ENCODE measurements at places on chromosomes 6 and 20.

DNA sequence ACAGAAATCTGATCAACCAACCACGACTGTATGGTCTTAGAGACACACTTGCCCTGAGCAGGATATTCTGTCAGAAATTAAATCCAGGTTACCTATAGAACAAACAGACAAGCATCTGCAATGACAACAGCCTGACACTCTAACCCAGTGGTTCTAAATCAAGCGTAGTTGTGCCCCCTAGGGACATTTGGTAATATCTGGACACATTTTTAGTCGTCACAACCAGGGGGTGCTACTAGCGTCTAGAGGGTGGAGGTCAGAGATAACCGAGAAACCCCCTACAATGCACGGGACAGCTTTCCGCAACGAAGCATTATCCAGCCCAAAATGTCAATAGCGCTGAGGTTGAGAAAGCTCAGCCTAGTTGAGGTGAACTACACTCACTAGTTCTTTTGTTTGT is 32.3 kb downstream of the ID4 start:
- DNase-seq, result no peak

GRCh38 chr6:126195625-126196236 is 144.2 kb upstream of the CENPW start:
- DNase-seq, result no peak

- peak; percentile 89 for DNase-seq
These were observed 9.3 kb upstream of the KCNK15 start for GRCh38 chr20:44736170-44737021.

DNA sequence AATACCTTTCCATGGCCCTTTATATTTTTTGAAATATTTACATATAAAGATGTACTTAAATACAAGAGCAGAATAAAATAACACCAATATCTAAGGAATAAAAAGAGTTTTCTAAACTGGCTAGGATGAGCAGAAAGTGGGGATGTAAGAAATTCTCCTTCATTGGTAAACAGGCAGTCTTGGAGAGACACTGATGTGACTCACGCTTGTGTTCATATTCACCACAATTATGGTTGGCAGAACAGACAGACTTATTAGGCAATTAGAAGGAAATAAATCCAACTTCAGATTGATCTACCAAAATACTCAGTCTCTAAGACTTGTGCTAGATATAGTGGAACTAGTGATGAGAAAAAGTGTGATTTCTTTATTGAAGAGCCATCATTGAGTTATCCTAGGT is 463.7 kb downstream of the CDC5L start:
- DNase-seq, result no peak

DNA sequence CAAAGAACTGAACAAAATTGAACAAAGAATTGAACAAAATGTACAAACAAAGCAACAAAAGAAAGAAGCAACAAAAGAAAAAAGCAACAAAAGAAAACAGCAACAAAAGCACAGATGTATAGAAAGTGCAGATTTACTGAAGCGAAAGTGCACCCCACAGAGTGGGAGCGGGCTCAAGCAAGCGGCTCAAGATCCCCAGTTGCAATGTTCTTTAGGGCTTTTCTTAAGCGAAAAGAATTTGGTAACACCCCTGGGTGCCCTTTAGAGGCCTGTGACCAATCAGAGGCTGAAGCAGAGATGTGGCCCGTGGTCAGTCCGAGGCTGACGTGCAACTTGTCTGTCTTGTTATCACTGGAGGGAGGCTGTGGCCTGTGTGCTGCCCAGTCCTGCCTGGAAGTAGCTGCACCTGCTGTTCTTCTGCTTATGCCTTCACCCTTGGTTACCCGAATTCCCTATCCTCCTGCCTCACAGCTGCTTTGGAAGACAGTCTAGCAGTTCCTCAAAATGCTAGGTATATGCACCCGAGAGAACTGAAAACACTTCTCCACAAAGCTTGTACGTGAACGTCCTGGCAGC is 13.2 kb upstream of the KIF25 start:
- no peak for DNase-seq

GRCh38 chr6:148470156-148470555 is 127.5 kb downstream of the SASH1 start:
- DNase-seq, result no peak

DNA sequence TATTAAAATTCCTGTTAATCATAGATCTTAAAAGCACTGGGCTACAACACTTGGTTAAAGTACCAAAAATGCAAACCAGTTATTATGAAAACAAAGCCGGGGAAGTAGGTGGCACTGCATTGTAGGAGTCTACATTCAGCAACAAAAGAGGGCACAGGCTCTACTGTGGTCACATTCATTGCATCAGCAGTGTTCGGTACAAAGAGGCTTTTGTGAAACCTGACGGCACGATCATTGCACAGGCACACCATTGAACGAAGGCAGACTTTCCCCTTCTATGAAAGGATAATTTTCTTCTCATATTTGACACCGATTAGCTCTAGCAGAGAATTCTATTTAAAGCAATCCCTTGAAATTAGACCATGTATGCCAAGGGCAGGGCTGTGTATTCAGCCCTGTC is 44.6 kb upstream of the AGPAT4 start:
- no peak for DNase-seq

DNA sequence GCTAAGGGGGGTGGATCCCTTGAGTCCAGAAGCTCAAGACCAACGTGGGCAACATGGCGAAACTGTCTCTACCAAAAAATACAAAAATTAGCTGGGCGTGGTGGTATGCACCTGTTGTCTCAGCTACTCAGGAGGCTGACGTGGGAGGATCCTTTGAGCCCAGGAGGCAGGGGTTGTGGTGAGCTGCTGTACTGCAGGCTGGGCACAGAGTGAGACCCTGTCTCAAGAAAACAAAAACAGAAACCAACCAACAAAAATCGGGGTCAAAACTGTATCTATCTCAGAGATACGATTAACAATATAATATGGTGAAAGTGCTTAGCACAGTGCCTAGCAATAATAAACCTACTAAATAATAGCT is 20.7 kb upstream of the BCAS1 start:
- no peak for DNase-seq

DNA sequence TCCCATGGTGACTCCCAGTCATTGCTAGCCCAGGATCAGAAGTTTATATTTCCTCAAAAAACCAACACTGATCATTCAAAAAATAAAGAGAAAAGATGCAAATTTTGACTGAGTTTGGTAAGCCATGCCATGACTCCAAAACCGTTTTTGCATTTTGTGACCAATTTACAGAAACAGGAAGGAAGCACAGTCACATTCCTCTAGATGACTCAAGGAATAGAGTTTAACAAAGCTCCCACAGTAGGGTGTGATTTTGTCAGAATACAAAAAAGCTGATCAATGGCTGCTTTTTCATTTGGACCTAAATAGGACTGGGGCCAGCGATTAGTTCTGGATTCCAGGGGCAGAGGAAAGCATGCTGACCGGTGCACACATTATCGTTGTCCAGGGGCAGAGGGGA is 179.4 kb upstream of the AFDN start:
- DNase-seq, result no peak

DNA sequence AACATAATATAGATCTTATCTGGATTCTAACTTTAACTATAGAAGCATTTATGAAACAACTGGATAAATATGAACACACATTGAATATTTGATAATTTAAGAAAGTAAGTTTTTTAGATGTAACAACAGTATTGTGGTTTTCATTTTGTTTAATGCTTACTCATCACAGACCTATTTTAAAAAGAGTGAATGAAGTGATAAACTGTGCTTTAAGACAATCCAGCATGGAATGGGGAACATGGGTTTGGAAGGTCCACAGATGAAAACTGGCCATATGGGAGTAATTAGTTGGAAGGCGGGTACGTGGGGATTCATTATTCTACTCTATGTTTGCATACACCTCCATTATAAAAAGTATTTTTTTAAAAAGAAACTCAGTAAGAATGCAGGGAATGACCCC is 21.2 kb downstream of the EPB41L2 start:
- no peak for DNase-seq

GRCh38 chr6:91447530-91448254 is 860.8 kb upstream of the MAP3K7 start:
- DNase-seq, result no peak

DNA sequence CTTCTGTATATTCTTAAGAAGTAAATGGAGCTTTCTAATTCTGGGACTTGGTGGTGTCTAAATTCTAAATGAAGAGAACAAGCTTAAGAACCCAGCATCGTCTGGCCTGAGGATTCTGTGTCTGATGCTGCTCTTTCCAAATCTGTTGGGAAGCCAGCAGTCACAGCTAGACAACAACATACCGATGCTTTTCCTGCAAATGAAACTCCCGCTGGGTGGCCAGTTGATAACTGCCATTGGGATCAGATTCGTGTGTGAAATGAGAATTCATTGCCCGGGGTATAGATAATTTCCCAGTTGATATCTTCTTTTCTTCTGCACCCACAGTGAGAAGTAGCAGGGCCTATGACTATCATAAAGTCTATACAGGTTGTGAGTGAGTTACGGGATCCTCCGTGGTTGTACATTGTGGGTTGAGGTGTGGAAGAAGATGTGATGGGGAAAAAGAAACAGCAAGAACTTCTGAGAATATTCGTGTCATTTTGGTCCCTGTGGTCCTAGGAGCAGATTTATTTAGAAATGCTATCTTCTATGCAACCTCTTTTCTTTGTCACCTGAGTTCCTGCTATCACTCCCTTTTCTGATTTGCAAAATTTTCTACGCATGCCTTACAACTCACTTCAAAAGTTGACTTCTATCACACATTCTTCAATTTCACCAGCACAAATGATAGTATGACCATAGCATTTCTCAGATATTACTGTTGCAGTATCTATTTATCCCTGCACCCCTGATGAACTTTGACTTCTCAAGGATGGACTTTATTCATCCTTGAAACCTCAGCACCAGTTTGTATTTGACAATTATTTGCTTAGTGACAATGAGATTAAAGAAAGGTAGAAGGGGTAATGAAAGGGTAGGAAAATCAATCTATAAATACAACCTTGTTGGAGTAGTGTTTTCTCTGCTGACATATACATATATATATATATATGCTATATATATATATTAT is 10.4 kb downstream of the NOX3 start:
- no peak for DNase-seq

DNA sequence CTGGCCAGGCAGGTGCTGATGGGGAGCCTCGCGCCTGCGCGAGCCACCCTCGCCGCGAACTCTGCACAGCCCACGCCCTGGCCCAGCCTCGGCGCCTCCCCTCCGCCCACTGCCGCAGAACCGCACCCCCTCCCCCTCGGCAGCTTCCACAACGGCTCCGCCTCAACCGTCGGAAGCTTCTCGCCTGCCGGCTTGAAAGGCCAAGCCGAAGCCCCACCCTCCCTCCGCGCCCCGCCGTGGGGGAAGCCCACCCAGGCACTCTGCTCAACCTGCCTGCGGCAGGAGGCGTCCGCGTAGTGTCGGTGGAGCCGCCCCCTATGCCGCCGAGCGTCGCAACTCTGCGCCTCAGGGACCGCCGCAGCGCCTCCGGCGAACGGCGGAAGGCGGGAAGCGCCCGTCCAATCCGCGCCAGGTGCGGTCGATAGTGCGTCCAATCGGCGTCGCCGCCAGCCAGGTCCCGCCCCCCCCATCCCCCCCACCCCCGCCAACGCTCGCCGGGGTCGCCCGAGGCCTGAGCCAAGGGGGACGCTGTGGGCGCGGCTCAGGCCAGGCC is at the start of gene SYCP2:
Gene SYCP2, minus strand, starts transcription at position 342 of the 553 bp plus-strand sequence. CDS start 11,224 bp downstream, outside the sequence.
- DNase-seq, result no peak

DNA sequence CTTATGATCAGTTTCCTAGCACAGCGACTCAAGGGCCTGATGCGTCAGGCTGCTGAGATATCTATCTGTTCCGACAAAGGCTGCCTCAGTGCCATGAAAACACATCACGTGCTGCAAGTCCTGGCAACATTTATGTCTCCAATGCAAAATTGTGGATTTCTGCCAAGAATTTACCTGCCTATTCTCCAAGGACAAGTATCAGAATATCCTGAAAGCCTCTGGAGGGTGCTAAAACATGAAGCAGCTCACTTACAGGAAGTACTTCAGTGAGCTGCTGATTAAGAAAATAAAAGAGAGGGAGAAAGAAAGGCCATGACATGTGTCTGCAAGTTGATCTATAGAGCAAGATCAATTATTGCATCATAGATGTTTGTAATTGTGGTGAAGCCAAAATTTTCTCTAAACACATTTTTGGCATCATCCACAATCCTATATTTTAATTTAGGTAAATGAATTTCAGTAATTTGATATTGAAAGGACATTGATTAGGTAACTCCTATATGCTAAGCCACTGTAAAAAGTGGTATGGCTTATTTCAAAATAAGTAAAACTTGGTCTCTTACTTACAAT is 25.8 kb upstream of the TPBG start:
- DNase-seq, result no peak

- DNase-seq, result no peak
These were observed 139.1 kb downstream of the AGPAT4 start for GRCh38 chr6:161134550-161135298.

- DNase-seq, result no peak
These were observed 12.8 kb upstream of the FANCE start for GRCh38 chr6:35439308-35439707.

DNA sequence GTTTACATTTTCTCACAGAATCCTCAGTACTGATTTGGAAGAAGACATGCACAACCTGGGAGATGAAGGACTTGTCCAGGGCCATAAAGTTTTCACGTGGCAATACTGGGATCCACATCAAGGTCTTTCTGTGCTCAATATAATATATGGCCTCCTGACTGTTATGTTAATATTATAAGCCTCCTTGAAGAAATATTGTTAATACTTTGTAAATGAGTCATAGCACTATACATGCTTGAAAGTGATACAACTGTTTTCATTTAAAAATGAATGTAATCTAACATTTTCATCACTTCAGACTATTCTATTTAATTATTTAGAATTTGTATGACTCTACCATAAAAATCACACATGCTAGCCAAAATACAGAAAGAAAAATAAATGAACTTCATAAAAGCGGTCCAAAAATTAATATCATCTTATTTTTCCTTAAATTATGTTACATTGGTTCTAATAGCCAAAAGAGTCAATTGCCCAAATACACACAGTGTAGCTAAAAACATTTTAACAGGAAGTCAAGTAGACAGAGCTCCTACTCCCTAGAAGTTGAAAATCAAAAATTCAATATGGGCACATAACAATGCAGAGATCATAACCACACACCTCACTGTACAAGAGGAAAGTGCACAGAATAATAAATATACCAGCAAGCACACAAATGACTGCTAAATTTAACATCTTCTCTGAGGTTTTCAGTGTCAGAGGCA is 188.0 kb upstream of the HDDC2 start:
- DNase-seq, result no peak

GRCh38 chr6:158472447-158472846 is 87.4 kb upstream of the TMEM181 start:
- no peak for DNase-seq

- DNase-seq, result no peak
These were observed 114.5 kb downstream of the RNF144B start for GRCh38 chr6:18501663-18502013.

Measured in endodermal cell (in vitro differentiated cells).